NCI-H1048 (cell line): ENCODE measurements at places on chromosomes 7 and 10.

- DNase-seq, result no peak
These were observed 608.8 kb downstream of the PARD3 start for GRCh38 chr10:34206078-34206934.

DNA sequence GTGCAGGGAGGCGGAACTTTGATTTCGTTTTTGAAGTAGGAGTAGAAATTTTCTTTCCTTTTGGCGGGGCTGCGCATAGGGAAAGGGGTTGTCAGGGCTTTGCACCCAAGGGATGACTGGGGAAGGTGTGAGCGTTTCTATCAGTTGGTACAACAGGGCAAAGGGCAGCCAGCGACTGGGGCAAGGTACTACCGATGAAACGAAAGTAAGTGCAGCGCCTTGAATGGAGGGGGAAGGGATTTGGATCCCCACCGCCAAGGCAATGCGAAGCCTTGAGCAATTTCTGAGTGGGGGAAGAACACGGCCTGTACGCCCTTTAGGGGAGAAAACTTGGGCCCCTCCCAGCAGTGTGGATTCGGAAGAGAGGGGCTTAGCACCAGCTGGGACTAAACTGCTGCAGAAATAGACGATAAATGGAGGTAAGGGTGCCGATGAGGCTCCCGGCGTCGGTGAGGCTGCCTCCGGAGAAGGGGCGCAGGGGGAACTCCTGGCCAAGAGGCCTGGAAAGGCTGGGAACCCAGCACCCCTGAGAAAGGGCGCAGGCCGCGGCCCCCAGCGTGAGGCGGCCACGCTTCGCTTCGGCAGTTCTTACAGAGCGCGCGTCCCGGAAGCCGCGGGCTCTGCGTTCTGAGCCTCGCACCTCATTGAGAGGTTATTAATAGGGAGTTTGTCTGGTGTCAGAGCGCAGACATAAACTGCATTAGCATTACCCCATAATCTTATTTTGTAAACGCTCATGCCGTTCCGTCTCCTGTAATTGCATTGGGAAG is 10.0 kb upstream of the TLX1 start:
- DNase-seq, result no peak

- DNase-seq, result no peak
These were observed 102.8 kb downstream of the ARHGAP22 start for GRCh38 chr10:48501787-48502771.

DNA sequence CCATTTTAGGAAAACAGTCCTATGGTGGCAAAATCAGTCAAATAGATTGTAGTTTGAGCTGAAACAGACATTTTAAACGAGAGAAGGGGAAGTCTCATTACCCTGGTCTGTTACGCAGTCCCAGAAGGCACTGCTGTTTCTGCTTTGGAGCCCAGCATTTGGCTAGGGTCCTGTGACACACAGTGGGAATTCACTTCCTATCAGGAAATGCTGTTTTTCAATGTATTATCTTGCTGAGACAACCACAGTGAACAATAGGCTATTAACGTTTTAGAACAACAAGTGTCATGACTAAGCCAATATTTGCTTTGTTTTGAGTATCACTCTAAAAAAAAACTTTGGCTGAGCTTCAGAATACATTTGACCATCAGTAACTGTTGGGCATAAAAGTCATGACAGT is 74.1 kb downstream of the ADD3 start:
- DNase-seq, result no peak
